Stimulated activated CD4-positive, alpha-beta T cell treated with anti-CD3 and anti-CD28 coated beads, Interleukin-12 subunit alpha, Interleukin-12 subunit beta, amount 100 ng/mL, for 48 hours (primary cell): ENCODE measurements at places on chromosomes 1 and 21.

GRCh38 chr1:7387053-7387927 lies 383.8 kb upstream of the VAMP3 start:
- DNase-seq = no peak

- no peak for DNase-seq
Observed at GRCh38 chr21:34528131-34528561, 16.1 kb upstream of the KCNE1 start.

- no peak for DNase-seq
Observed at GRCh38 chr21:42988236-42988965, 14.0 kb downstream of the PKNOX1 start.

DNA sequence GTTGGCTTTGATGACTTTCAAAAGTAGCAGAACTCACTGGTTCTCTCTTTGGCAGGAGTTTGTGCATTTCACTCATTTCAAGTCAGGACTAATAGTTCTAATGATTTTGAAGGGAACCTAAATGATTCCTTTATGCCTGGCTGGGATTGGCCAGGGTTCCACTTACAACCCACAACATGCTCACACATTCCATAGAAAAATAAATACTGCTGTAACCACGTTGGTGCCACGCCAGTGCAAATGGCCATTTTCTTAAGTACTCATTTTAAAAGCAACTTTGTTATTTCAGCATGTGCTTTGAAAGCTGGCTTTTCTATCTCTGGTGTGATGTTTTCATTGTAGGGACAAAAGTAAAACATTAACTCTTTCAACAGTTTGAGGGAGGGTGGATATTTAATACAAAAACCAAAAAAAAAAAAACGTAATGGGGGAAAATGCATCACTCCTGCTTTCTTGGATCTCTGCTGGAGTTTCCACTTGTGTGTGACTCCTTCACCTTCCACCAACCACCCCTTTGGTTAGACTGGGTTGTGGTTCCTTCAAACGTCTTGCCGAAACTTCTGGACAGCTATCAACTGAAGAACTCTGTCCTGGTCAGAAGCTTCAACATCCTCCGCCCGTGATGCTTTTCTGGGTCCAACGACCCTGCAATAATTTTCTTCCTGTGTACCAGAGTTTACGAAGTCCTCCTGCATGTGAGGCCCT lies 300.4 kb upstream of the RUNX1 start:
- DNase-seq = no peak

GRCh38 chr1:197911111-197911856 lies 5.9 kb upstream of the LHX9 start:
- no peak for DNase-seq

GRCh38 chr1:183089025-183089639 lies 65.9 kb downstream of the LAMC1 start:
- no peak for DNase-seq

GRCh38 chr1:237732657-237733056 lies 158.1 kb downstream of the ZP4 start:
- DNase-seq = no peak

GRCh38 chr1:231357187-231357772 lies 19.2 kb downstream of the SPRTN start:
- no peak for DNase-seq

DNA sequence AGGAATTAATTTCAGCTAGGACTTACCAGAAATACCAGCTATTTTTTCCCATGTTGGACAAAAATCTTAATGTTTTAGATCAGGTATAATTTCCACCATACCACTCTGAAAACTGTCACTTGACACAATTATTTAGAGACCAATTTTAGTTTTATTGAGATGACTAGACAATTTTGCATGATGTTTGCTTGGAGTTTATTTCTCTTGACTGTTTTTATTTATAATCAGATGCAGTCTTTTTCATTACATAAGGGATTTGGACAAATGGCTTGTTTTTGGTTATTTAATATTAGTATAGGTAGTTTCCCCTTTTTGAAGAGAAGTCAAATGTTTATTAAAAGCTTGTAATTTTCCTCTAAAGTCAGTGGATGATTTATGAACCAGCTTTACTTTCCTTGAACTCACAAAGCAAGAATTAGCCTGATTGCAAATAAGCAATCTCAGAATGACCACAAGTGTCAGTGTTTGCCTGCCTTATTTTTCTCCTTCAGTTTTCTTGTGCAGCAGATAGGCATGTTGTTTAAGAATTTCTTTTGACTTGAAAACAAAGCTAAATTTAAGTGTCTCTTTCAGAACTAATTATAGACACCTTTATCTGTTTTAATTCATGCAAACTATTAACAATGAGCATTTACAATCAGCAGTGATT lies 3.8 kb upstream of the B3GALT2 start:
- no peak for DNase-seq

- no peak for DNase-seq
Observed at GRCh38 chr1:203076031-203076511, 9.7 kb downstream of the MYOG start.

- no peak for DNase-seq
Observed at GRCh38 chr1:6580119-6580592, 362 bp downstream of the ZBTB48 start.

DNA sequence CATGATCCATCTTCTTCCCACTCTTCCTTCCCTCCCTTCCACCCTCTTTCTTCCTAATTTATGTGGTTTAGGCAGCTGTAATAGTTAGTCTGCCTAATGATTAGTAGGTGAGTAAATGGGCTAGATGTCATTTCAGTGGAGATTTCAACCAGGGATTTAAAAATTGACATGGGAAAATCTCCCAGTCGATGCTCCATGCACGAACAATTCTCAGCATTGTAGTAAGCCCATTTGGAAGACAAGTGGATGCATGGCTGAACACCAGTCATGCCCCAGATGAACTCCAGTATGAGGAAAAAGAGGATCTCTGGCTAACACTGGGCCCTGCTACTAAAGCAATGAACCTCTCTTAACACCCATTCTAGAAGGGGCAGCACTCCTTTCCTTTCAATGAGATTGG lies 25.3 kb downstream of the CHI3L2 start:
- no peak for DNase-seq

GRCh38 chr1:158146165-158146564 lies 34.5 kb upstream of the CD1D start:
- DNase-seq = no peak

GRCh38 chr1:197171531-197171930 lies 25.1 kb upstream of the ASPM start:
- DNase-seq = no peak

GRCh38 chr1:177631770-177632169 lies 338.1 kb downstream of the SEC16B start:
- no peak for DNase-seq
